HS-27A (cell line): ENCODE measurements at places on chromosomes 5 and 9.

- DNase-seq: no peak
Observed at GRCh38 chr9:4111233-4112008, 188.4 kb downstream of the GLIS3 start.

DNA sequence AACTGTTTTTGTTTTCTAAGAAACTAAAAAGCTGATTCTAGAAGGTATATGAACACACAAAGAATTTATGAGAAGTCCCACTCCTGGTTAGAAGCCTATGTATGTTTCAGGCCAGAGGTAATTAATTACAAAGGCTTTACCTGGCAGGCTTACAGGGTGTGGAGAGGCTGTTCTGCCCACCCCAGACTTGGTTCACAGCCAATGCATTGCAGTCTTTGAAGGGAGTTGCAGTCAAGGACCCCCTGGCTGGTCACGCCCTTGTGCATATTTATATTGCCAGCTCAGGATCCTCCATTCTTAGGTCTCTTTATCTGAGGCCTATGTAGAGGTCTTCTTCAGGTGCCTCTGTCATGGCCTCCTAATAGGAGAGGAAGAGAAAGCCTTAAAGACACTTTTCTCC lies 13.6 kb upstream of the PRSS3 start:
- DNase-seq: no peak

DNA sequence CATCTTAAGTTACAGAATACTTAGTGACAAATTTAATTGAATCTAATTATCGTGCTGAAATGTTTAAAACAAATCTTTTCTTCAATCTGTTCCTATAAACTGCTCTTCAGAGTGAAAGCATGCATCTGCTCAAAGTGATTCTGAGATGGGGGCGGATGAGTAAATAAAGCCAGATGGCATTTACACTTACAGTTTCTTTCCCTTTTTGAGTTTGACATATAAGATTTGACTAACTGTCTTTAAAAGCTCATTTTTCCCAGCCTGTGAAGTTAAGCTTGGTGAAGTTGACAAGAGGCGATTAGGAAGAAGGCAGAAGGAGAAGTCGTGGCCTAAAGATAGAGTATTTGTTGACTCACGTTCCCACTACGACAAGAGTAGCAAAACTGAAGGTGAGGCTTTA lies 137.4 kb downstream of the LPAR1 start:
- no peak for DNase-seq

GRCh38 chr5:79236362-79236969 lies 535 bp downstream of the JMY start:
- no peak for DNase-seq

- DNase-seq: no peak
Observed at GRCh38 chr5:171688696-171689495, 96.7 kb upstream of the SMIM23 start.

DNA sequence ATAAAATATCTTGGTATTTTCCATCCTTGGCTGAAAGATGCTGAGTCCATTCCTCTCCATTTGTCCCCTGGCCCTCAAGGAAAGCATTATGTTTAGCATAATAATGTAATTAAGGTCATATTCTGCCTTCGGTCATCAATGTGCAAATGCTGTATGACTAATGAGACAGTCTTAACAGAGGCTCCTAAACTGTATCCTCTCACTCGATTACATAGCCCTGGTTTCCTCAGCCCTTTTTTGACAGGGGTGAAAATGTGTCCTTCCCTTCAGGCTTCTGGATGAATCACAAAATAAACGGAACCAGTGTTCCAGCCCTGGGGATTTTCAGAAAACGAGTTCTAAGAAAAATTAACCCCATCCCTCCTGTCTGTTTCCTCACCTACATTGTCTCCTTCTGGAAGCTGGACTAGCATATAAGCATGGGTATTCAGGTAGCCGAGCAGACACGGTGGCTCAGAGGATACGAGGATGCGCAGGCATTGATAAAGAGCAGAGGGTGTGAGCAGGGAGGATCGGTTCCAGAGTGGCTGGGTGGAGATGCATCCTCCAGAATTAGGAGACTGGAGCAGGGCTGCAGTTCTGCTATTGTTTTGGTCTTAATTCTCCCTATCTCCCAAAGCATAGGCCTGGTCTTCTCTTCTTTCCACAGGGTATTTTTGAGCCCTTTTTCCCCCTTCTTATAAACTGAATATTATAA lies 742.9 kb downstream of the TLR4 start:
- DNase-seq: no peak

- DNase-seq: no peak
Observed at GRCh38 chr9:104774831-104775573, 11.1 kb downstream of the NIPSNAP3B start.

DNA sequence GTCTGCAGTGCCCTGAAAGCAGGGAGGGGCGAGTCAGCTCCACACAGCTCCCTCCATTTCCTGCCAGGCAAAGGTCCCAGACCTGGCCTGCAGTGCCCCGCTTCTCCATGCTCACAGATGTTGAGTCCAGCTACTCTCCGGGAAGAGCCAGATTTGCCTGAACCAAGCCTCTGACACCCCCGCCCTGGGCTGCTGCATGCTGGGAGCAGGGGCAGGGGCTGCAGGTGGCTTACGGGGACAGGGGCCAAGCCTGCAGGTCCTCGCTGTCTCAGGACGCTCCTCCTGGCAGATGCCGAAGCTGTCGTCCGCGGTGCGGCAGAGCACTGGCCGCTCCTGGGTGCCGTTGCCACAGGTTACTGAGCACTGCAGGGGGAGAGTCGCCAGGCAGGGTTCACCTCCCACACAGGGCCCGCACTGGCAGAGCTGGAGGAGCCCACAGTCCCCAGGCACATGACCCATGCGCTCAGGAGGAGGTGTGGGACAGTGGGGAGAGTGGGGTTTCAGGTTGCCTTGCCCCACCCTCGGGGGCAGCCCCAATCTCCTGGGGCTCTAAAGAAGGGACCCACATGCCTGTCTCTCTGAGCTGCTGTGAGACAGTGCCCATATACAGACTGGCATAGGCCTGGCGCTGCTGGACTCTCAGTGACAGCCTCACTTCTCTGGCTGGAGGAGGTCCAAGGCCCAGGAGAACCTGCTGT lies 62.4 kb downstream of the ZNF354C start:
- DNase-seq: no peak

GRCh38 chr9:133023117-133023890 lies 7.5 kb upstream of the GTF3C5 start:
- no peak for DNase-seq

DNA sequence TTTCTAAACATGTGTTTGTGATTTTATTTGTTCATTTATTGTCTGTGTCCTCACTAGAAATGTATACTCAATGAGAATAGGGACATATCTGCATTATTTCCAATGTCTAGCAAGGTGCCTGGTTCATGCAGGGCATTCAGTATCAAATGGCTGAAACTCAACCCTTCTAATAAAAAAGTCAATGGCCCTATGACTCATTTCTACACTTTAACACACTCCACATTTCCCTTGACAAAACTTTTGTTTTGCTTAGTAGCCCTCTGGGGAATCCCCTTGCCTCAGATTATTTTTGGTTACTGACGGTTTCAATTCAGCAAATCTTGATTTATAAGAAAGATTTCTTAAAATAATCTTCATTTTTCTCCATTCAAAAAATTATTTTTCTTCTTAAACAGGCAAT lies 206.0 kb upstream of the DMRTA1 start:
- no peak for DNase-seq

- peak; percentile 31 for DNase-seq
Observed at GRCh38 chr5:36944607-36945225, 68.1 kb downstream of the NIPBL start.

DNA sequence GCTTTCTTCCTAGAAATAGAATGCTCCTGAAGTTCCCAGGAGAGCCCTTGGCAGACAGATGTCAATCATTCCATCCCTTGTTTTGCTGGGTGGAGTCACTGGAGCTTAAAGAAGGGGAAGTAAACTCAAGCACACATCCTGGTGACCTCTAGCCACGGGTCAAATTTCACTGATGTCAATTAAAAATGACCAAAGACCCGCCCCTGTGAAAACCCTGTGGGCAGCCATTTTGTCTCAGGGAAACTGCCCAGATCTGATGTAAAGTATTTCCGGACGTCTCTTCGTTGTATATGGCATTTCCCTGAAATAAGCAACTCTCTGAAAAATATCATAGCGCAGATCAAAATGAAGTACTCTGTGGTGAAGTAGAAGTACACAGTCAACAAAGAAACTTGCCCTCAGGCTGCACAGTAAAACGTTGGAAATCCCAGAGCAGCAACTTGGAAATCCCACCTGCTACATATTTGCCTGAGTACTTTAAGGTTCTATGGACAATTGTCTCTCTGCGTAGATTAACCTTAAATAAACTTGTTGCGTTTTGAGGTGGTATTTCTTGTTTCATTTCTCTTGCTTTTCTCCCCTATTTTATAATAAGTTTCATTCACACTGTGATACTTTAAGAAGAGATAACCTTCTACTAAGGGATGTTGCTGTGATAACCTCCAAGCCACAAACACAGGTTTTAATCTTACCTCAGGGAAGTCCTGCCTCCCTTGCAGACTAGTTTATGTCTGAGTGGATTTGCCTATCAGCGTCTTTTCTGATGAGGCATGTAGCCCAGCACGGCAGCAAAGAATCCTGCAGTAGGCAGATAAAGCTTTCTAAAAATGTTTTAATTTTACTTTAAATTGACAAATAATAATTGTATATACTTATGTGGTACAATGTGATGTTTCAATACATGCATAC lies 60.9 kb upstream of the PIP5K1B start:
- DNase-seq: no peak

DNA sequence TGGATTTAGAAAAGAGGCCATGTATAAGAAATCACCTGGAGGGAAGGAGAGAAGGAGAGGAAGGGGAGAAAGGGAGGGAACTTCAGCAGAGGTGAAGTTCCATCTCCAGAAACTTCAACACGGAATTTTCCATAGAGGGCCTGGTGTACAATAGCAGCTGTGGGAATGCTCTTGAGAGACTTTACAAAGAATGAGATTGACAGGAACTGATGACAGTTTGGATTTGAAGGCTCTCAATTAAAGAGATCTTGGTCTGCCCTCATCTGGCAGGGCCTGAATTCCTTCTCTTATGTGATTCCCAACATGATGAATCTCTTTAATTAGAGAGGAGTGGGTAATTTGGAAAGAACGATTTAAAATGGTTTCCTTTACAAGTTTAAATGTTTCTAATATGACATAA lies 143.5 kb downstream of the MLLT3 start:
- DNase-seq: no peak

DNA sequence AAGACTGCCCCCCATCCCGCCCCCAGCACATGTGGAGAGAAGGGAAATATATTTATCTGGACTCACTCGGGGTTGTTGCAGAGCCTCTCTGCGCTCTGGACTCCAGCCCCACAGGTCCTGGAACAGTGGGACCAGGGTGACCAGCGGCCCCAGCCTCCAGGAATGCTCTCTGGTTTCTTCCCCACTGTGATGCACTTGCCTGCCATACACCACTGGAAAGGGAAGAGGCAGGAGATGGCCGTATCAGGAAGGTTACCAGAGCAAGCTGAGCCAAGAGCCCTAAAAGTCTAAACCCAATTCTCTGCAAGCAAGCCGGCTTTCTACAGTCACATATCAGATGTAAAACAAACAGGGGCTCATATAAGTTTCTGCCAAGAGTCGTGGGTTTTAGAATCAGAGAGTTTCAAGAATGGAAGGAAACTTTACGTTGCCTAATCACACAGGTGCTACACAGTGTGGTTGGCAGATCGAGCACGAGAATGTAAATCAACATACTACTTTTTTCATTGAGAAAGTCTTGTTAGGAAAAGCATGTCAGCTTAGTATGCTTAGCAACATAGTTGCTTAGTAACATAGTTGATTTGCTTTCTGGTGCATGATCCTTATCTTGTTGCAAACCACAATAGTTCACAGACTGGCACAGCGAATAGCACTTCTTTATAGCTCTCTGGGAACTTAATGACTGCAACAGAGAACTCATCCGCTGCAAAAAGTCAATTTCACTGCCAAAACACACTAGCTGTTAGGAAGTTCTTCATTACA lies 201.2 kb downstream of the TARS1 start:
- no peak for DNase-seq

- peak; percentile 49 for DNase-seq
Observed at GRCh38 chr5:17860660-17861315, 226.5 kb downstream of the TAF11L14 start.

GRCh38 chr9:130315446-130316226 lies 50.1 kb downstream of the HMCN2 start:
- no peak for DNase-seq

DNA sequence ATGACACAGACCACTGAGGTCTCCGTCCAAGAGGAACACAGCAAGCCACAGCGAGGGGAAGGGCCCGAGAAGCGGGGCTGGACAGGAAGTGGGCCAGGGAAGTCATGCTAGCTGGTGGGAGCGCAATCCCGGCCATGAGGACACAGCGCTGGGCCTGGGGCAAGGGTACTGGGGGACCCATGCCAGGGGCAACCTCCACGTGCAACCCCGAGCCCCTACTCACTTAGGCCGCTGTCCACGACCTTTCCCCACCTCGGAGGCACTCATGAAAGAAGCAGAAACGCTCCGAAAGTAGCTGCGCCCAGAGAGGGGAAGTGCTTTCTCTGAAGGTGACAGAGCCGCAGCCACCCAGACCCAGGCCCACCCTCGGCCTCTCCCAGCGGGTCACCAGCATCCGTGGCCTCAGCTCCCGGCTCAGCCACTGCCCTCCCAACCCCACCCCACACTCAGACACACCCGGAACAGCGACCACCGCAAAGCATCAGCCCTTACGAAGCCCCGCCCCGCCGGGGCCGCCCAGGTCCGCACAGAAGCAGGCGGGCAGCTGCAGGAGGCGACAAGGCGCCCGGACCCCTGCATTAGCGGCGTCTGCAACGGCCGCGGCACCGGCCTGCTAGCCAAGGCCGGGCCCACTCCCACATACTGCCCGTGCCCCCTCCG lies 782 bp downstream of the BICD2 start:
- DNase-seq: no peak
